ENCODE measurements at places on chromosomes 11 and 22.

DNA sequence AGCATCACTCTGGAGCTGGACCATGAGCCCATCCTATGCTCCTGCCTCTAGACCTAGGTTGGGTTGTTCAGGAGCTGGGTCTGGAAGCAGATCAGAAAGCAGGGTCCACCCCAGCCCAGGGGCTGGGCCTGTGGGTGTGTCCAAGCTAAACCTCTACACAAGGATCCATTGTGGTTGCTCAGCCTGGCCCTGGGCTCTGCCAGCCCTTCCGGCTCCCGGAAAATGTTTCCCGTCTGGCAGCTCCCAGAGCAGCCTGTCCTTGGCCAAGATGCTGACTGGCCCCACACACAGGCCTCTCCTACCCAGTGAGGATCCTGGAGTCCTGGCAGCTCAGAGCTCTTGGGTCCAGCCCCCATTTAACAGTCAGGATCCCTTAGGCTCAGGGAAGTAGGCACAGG is 35.3 kb upstream of the FCHSD2 start:
- no peak for DNase-seq

- DNase-seq: peak; percentile 71
These were observed 34.6 kb downstream of the CYTH4 start for GRCh38 chr22:37316875-37317371.

- no peak for DNase-seq
These were observed 26.8 kb upstream of the CACNG2 start for GRCh38 chr22:36730176-36730858.

DNA sequence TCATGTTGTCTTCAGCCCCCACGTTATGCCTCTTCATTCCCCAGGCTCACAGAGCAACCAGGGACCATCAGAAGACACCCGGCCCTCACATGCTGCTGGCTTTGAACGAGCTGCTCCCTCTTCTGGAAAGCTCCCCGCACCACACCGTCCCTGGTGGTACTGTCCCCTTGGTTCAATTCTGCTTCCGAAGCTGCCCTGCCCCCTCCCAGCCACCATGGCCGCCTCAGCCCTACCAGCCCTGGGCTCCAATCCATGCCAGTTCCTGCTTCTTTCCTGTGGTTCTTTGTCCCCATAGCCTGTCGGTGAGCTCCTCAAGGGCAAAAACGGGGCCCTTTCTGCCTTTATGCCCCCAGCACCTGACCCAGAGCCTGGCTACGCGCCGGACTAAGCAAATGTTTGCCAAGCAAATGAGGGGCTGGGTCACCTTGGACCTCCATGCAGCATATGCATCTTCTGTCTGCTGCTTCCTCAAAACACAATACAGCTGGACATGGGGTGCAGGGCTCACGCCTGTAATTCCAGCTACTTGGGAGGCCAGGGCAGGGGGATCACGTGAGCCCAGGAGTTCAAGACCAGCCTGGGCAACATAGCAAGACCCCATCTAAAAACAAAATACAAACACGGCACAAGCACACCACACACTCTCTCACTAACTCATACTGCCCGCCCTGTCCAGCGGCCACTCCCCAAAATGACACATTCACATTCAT is 21.3 kb downstream of the TNKS1BP1 start:
- no peak for DNase-seq

- DNase-seq: no peak
These were observed 808 bp downstream of the SNAP29 start for GRCh38 chr22:20859615-20860014.
